Stimulated activated CD8-positive, alpha-beta memory T cell treated with anti-CD3 and anti-CD28 coated beads, Interleukin-4, amount 100 ng/mL, for 24 hours (primary cell): ENCODE measurements at places on chromosomes 11 and 22.

- DNase-seq = no peak
Observed at GRCh38 chr11:13140028-13140870, 131.1 kb downstream of the RASSF10 start.

DNA sequence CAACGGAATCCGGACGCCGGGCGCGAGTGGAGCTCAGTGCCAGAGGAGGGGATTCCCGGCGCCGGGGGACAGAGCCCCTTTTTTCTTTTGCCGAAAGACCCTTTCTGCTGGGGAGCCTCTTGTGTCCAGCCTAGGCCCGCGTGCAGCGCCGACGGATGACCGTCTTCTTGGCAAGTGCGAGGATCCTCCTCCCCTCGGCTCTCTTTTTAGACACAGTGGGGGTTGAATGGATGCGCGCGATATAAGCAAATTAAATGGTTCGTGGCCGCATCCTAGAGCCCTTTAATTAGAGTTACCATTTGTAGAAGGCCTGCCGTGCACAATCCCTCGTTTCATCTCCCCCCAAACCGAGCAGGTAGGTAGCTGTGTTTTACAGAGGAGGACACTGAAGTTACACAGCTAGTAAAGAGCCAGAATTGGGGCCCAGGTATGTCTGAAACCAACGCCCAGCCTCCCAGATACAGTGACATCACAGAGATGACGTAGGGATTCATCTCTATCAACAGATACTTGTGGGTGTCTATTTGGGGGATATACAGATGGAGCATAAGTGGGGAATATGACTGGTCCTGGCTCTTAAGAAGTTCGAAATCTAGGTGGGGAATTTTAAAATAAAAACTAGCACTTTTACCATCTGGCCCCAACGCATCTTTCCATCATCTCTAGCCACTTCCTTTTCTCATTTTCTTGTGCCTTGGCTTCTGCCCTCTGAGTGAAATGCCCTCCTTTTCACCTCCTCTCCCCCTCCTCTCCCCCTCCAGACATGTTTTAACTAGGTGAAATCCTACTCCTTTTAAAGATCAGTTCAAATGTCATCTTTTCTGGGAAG, 875 bp downstream of the TCP11L1 start:
- DNase-seq = no peak

DNA sequence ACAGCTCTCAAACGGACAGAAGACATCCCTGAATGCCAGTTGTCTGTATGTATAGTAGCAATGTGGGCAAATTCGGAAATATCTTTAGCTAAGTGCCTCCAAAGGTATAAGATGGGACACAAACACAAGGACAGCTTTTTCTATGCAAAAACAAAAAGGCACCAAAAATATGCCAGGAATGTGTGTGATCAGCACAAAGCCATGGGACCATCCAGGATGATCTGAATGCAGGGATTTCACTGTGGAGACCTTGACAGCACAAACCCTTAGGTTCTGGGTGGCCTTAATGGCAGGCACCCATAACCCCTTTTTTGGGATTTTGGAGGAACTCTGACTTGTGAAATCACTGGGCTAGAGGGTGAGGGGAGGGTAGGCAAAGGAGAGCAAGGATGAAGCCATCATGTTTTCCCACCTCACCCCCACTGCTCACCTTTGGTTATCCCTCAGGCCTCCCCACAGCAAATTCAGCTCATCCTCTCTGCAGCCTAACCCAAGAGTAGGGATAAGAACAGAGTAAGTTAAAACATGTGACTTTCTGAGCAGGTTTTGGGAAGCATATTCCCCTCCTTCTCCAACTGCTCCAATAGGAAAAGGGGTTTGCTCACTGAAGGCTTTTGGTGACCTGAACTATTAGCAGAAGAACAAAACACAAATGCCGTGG, 154.6 kb downstream of the SNX19 start:
- no peak for DNase-seq

DNA sequence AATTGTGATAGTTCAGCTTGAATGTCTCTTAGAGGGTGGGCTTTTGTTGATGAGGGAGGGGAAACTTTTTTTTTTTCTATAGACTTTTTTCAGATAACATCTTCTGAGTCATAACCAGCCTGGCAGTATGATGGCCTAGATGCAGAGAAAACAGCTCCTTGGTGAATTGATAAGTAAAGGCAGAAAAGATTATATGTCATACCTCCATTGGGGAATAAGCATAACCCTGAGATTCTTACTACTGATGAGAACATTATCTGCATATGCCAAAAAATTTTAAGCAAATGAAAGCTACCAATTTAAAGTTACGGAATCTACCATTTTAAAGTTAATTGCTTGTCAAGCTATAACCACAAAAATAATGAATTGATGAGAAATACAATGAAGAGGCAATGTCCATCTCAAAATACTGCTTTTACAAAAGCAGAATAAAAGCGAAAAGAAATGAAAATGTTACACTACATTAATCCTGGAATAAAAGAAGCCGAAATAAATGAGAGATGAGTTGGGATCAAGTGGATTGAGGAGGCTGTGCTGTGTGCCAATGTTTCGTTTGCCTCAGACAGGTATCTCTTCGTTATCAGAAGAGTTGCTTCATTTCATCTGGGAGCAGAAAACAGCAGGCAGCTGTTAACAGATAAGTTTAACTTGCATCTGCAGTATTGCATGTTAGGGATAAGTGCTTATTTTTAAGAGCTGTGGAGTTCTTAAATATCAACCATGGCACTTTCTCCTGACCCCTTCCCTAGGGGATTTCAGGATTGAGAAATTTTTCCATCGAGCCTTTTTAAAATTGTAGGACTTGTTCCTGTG, 3.9 kb downstream of the MALAT1 start:
- no peak for DNase-seq
